ENCODE measurements at places on chromosomes 2 and 18.
A peak's percentile ranks its signal among the peaks of the same experiment; 100 is the strongest.

- no peak for DNase-seq
These were observed 863.2 kb upstream of the CHAC2 start for GRCh38 chr2:52904355-52904891.

DNA sequence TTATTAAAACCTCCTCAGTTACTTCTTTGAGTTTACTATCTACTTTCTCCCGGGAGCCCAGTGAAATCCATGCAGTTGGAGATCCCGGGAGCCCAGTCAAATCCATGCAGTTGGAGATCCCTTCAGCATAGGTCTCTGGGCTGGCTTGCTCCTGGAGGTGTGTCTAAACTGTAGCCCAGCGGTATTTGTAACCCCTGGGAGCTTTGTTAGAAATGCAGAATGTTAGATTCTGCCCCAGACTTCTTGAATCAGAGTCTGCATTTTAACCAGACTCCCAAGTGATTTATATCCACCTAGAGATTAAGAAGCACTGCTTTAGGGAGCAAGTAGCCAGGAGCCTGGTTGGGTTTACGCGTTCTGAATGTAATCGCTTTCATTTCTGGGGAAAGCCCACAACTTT is 54.5 kb downstream of the ARHGAP28 start:
- DNase-seq, result no peak

GRCh38 chr18:35917043-35917442 is 55.4 kb upstream of the RMP24 start:
- DNase-seq, result peak; percentile 18

GRCh38 chr2:60641811-60642788 is 88.6 kb upstream of the BCL11A start:
- DNase-seq, result peak; percentile 60

DNA sequence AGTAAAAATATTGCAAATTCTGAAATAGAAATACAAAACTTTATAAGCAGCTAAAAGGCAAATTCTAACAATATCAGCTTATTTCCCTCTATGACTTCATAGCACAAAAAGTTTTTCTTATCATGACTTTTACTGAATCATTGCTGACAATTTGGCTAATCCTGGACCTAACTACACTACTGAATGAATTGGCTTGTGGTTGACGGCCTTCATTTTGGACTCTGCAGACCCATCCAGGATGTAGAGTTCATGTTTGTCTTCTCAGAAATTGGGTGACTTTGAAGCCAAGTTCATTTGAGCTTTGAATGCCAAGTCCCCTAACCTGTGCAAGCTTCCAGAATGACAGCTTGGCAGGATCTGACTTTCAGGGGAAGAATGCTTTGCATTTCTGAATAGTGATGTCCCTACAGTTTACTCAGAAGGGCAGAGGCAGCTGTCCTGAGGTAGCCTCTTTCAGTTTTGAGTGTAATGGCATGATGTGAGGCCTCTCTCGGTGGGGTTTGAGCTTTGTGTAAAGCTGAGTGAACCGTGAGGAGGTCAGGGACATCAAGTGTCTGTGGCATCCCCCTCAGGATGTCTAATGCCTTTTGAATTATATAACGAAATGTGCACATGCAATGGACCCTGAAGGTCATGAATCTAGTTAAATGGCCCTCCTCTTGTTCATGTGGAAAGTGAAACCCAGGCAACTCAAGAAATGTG is 48.0 kb downstream of the EFEMP1 start:
- no peak for DNase-seq

- DNase-seq, result peak; percentile 47
These were observed 1.1 kb upstream of the DUSP2 start for GRCh38 chr2:96146153-96146880.

DNA sequence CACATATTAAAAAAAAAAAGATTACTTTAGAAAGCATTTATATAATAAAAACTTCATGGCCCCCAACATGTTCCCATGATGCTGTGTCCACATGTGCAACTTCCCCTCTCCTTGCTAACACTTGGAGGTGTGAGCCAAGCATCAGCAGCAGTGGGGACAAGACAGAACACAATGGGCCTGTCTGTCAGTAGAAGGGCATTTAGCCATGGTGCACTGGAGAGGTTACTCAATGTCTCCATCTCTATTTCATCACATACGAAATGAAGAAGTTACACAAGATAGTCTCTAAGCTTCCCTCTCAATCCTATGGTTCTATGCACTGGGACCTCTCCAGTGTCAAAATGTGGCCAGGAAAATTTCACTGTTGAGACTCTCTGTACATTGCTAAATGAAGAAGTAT is 2.5 kb downstream of the VIT start:
- peak; percentile 58 for DNase-seq

GRCh38 chr2:238063414-238064189 is 2.8 kb downstream of the SCLY start:
- no peak for DNase-seq

DNA sequence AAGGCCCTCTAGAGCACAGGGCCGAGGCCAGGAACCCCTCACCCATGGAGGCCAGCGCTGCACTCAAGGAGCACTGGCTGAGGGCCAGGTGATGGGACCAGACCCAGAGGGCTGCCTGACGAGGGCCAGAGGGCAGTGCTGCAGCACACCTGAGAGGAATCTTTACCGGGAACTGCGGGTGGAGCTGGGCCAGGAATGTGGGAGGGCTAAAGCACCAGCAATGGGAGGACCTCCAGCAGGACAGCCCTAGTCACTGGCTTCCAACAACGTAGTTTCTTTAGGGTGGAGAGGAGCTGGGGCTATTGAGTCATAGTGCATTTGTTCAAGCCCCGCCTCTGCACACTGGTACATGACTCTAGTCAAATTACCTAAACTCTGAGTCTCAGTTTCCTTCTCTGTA is 143.4 kb downstream of the TMEM17 start:
- DNase-seq, result peak; percentile 74

GRCh38 chr2:197707316-197708213 is 2.4 kb downstream of the MARS2 start:
- DNase-seq, result peak; percentile 64

DNA sequence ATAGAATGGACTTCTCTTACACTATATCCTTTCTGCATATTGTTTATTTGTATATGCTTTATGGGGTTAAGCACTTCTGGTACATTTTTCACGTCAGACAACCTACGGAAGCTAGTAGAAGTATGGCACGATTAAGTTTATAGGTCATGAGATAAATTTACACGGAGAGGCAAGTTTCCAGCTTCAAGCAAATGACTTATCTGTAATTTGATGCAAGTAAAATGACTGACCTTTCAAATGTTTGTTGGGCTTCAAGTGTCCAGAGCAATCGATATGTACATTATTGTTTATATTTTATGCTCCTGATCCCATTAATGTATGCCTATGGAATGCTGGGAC is 97.5 kb upstream of the EFEMP1 start:
- DNase-seq, result no peak

DNA sequence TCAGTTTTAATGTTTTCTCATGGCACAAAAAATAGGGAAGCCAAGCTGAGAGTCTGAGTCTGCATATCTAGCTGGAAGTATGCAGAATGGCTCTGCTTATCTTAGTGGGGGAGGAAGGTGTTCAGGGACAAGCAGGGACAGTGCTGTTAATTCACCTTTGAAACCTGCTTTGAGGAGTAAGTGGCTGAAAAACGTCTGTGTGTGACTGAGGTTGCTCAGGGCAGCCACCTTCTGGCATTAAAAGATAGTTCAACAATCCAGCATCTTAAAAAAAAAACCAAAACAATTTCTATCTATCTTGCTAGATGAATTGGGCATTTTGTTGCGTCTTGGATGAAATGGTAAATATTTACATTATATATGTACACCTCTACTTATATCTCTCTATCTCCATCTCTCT is 2.0 kb upstream of the TRPM8 start:
- DNase-seq, result peak; percentile 14

Data from MCF 10A (cell line).